Glomerular endothelial cell (primary cell): ENCODE measurements at places on chromosomes 7 and 10. TPM values are rescaled to one million over a fixed set of nuclear protein-coding genes. Genes with fewer than 3 reads are reported as not detected.

- no peak for DNase-seq
Observed at GRCh38 chr10:97960269-97961056, 70.0 kb downstream of the CRTAC1 start.

GRCh38 chr10:30151581-30152389, 92.4 kb upstream of the JCAD start:
- DNase-seq = no peak

DNA sequence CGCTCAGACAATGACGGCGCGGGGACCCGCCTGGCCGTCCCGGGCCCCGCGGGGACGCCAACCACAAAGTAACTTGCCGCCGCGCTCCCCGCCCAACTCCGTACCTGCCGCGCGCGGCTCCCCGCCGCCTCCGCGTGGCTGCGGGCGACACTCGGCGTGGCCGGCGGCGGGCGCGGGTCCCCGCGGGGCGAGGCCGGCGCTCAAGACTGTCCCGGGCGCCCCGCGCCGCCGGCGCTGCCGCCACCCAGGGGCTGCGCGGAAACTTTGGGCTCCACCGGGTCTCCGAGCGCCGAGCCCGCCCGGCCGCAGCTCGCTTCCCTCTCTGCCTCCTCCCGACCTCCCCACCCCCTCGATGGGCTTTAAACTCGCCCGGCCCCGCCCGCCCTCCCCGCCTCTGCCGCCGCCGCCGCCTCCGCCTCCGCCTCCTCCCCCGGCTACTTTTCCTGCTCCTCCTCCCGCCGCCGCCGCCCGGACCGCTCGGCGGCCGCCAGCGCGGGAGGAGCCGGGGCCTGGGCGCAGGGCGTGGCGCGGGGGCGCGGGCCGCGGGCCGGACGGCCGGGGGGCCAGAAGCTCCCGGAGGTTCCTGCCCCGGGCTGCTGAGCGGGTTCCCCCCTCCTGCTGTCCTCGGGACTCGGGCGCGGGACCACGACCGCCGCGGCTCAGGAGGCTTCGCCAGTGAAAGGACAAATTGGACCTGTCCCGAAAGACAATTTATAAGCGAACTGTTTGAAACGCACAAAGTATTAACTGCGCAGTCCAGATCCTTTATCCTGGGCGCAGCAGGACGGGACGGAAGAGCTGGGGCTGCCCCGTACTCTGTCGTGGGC, 10.6 kb upstream of the GRB10 start:
- no peak for DNase-seq

DNA sequence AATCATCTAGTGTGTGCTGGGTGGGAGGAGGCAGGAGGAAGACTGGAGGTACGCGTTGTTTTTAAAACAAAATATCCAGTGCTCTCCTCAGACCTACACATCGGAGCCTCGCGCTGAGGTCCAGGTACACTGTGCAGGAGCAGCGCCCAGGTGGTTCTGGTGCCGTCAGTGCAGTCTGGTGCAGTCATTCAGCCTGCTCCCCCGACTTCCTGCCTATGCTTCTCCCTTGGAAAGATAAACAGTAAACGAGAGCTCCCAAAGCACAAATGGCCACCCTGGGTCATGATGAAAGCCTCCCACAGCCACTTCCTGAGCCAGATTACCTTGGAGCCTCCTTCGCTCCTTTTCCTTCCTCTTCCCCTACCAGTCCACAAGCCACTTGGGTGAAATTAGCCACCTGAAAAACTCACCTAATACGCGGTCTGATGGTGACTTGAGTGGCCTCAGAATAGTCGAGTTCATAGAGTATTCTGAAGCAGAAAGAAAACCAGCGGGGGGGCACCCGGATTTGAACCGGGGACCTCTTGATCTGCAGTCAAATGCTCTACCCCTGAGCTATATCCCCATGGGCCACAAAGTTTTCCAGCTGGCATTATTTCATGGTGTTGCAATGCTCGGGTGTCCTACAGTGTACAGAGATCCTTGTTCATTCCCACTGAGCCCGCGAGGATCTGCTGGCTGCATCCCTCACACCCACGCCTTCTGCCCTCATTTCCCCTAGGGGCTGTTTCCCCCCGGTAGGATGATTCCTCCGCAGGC, 82.5 kb downstream of the ZNF467 start:
- no peak for DNase-seq

The LIPJ gene
- not detected in 2 replicates for total RNA-seq

DNA sequence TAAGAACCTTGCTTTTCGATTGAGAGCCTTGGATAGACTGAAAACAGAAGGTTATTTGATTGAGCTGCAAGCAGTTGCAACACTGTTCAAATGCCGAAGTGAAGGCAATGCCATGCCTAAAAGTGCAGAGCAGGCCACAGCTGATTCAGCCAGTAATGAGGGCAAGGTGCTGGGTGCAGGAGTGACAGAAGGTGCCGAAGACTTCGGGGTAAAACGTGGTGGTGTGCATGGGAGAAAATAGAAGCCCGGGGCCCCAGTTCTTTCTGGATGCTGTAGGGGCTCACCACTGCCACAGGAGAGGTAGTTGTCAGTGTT, 43.6 kb upstream of the GATAD1 start:
- no peak for DNase-seq

DNA sequence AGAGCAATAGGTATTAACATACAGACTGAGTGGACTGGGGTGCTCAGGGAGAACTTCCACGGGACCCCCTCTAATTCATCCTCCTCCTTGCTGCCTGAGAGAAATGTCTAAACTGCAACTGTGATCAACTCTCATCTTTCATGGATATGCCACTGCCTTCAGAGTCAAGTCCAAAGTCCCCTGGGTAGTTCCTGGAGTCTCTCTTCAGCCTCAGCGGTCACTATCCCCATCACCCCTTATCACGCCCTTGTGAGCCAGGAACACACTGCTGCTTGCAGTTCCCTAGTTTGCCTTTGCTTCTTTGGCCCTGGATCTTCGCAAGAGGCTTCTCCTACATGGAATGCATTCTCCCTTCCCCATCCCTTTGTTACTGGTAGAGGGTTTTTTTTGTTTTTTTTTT, 58.7 kb upstream of the AUTS2 start:
- DNase-seq = no peak

DNA sequence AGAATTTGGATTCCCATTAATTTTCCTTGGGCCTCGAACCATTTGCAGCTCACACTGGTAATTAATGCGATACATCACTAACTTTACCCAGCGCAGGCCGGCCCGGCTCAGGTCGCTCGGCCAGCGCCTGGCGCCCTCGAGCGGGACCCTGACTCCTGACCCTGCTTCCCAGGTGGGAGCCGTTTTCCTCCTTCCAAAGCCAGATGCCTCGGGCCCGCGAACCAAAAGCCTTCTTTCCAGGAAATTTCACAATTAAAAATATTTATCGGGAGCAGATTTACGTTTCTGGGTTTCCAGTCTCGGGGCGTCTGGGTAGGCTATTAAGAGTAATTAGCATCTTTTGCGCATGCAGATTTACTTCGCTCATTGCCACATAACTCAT, 12.2 kb downstream of the LBX1 start:
- DNase-seq = no peak

The CDK1 gene
- total RNA-seq = 17.1 and 20.7 TPM in 2 replicates

DNA sequence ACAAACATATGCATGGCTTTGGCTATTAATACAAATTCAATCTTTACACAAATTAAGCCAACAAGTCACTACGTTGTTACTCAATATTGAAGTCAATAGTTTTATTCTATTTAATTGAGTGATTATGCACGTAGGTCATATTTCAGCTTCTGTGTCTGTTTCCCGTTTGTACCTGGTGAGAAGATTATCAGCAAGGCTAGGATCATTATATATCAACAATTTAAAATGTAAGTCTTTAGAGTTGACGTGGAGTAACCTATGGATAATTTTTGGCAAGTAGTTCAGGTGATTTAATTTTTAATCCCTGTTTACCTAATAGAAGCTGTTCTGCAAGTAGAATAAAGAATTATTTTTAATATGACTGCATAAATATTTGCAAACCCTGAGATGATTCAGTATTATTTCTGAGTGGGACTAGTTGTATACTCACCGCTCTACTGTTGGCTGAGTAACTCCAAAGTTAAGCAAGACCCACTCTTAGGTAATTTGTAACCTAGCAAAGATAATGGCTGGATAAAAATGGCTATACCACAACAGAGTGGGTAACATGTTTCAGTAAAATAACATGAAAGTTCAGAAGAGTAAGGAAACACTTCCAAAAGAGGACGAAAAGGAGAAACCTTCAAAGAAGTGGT, 161.0 kb downstream of the HGF start:
- no peak for DNase-seq

The WDR86 gene
- total RNA-seq = 1.5 and 4.3 TPM in 2 replicates

The CDHR3 gene
- 2.0 and 4.5 TPM in 2 replicates for total RNA-seq

DNA sequence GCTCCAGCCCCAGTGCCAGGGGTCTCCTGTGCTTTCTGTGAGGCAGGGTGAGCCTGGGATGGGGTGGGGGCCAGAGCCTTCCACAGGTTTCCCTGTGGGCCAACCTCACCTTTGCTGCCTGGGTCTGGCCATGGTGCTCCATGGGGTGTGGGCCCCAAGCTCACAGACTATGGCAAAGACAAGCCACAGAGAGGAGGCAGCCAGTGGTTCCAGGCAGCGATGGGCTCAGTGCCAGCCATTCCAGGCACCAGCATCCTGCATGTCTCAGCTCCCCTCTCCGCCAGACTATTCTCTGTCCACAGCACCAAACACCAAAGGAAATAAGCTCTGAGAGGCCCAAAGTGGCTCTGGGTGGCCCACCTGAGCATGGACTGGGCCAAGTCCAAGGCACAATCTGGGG, 133.5 kb downstream of the PTPN20 start:
- no peak for DNase-seq

DNA sequence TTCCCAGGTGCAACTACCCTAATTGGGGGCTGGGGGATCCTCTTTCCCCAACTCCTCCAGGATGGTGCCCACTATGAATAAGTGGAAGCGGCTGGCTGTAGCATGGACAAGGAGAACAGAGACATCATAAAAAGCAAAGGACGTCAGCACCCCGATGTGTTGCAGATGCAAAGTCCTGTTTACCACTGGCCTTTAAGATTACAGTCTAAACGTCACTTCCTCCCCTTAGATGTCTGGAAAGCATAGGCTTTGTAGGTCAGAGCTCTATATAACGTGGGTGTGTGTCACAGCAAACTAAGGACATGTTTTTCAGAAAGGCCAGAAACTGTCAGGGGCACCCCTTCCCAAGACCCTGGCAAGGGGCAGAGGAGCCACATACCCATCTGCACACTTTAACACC, 7.9 kb downstream of the COBL start:
- DNase-seq = no peak

GRCh38 chr7:81161451-81162075, 242.7 kb upstream of the SEMA3C start:
- no peak for DNase-seq
